ENCODE measurements at places on chromosomes 3 and 15. TPM values are rescaled to one million over a fixed set of nuclear protein-coding genes. Genes with fewer than 3 reads are reported as not detected.
A peak's percentile ranks its signal among the peaks of the same experiment; 100 is the strongest.

AHSG gene
- polyA plus RNA-seq, result 3.2 TPM

SLC33A1 gene
- polyA plus RNA-seq, result 35.6 TPM

MEGF11 gene
- 12.5 TPM for polyA plus RNA-seq

DNA sequence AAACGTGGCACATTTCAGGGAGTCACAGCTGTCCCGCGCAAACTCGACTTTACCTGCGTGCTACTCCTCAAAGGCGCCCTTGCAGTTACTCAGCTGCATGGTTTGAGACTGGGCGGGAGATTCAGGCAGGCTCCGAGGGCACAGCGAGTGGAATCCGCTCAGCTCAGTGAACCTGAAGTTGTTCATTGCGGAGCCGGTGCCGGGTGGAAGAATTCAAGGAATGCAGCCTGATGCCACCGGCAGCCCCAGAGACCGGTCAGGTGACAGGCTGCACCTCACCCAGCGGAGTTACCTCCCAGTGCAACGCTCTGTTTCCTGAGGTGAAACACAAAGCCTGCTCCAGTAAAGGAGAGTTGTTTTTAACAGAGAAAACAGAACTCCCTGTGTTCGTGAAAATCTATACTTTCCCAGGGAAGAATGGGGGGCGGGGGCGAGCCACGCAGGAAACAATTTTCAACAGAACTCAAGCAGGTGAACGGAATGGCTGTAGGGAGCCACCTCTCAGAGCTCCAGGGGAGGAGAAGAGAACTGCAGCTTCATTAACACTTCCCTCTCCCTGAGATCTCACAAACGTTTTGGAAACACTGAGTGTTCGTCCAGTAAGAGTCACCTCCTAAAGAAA, 3.8 kb downstream of the VEPH1 start:
- DNase-seq, result peak; percentile 60

- no peak for DNase-seq
Measured at GRCh38 chr3:194541483-194541882, 54.7 kb upstream of the ATP13A3 start.

DNA sequence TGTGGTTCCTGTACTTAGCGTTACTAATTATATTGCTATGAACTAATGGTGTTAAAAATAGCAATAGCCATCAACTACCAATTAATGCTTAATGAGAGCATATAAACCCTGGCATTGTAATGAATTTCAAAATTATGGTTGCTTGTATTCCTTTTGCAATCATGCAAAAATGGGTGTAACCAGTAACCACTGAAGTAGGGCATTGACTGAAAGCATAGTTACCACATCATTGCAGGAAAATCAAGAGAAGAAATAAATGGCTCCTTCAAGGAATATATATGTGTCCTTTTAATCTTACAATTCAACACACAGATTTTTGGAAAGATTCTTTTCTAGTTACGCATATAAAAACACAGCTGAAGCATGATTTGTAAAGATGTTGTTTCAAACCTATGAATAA, 328.3 kb upstream of the AGTR1 start:
- no peak for DNase-seq

- DNase-seq, result no peak
Measured at GRCh38 chr3:19013879-19014278, 134.4 kb upstream of the KCNH8 start.

DNA sequence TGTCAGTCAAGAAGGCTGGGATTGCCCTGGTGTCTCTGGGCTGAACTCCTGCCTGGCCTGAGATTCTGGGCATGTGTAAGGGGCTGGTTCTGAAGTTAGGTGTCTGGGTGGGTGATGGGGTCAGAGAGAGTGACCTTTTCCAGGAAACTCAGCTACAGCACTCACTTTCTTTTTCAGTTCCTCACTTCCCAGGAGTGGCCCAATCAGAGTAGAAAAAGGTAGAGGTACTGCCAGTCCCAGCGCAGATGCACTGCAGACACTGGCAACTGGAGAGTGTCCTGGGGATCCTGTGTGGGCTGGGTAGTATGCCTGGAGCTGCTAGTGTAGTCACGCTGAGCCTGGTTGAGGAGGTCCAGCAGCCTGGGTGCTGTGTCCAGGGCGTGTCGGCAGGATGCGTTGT, 46.5 kb upstream of the APEH start:
- no peak for DNase-seq

- DNase-seq, result no peak
Measured at GRCh38 chr3:160695003-160695402, 18.0 kb downstream of the ARL14 start.

All from left lung (tissue), 14 donors.